AG20443 (cell line): ENCODE measurements at places on chromosomes 4 and X.

DNA sequence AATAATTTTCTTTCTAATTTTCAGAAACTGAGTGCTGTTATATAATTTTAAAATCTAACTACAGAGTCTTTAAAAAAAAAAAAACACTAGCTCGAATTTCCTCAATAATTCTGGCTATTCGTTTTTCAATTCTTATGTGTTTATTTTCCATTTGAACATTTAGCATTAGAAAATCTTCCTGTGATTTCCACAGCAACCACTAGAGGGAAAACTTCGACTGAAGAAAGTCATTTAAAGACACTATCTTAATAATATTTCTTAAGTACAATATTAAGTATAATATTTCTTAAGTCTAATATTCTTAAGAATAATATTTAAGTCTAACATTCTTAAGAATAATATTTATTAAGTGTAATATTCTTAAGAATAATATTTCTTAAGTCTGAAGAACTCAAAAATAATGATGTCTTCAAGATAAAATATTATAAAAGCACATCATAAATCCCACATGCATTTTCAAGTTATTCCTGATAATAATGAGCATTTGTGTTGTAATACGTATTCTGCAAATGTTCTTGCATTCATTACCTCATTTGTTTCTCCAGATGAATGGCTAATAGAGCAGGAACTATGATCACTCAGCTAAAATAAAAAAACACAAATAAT lies 118.4 kb upstream of the WDR17 start:
- DNase-seq = no peak

DNA sequence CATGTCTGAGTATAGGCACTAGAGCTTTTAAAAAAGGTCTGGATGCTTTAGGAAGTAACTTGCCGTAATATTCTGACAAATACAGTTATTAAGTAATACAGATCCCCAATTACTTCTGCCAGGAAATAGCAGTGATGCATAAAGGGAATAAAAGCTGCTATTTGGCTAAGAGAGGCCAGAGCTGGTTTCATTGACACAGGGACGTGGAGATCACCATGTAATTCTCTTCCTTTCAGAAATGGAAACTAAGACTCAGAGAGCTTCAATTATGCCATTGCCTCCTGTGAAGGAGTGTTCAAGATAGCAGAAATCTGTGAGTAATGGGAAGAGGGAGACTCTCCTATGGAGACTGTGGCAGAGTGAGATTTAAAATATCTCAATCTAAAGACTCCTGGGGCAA lies 238.1 kb downstream of the SLITRK2 start:
- DNase-seq = no peak

- DNase-seq = peak; percentile 92
Observed at GRCh38 chr4:75940692-75941253, at the start of gene NAAA. TSS of gene NAAA (minus strand) at chr4:75941013. CDS start at chr4:75940949, 64 bp downstream.

- peak; percentile 15 for DNase-seq
Observed at GRCh38 chrX:24204331-24204730, 54.8 kb downstream of the ZFX start.

DNA sequence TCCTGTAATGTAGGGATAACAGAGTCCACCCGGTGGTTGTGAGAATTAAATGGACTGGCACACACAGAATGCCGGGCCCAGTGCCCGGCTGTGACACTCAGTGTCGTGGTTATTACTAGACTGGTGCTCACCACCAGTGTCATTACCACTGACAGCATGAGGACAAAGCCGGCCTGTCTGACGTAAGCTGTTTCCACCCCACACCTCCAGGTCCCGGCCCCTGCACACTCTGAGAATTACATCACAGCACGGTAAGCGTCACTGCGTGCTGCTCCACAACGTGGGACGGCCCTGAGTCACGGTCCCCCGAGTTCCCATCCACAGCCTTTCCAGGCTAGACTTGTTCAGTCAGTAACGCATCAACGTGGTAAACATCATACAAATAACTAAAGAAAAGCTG lies 22.9 kb downstream of the FAT1 start:
- DNase-seq = peak; percentile 50

GRCh38 chr4:3313556-3314228 lies 20.9 kb downstream of the RGS12 start:
- no peak for DNase-seq

GRCh38 chr4:168803732-168804131 lies 206.3 kb downstream of the CBR4 start:
- DNase-seq = peak; percentile 50

- DNase-seq = no peak
Observed at GRCh38 chr4:85717847-85718246, 242.9 kb downstream of the ARHGAP24 start.

- no peak for DNase-seq
Observed at GRCh38 chrX:25663701-25664100, 474.4 kb upstream of the MAGEB18 start.

GRCh38 chr4:153517159-153517558 lies 51.0 kb downstream of the TMEM131L start:
- no peak for DNase-seq

GRCh38 chrX:34848281-34848680 lies 94.3 kb upstream of the FAM47B start:
- peak; percentile 11 for DNase-seq

GRCh38 chr4:147326591-147326990 lies 154.3 kb upstream of the EDNRA start:
- DNase-seq = no peak

- no peak for DNase-seq
Observed at GRCh38 chrX:30939928-30940327, 50.9 kb upstream of the TAB3 start.

DNA sequence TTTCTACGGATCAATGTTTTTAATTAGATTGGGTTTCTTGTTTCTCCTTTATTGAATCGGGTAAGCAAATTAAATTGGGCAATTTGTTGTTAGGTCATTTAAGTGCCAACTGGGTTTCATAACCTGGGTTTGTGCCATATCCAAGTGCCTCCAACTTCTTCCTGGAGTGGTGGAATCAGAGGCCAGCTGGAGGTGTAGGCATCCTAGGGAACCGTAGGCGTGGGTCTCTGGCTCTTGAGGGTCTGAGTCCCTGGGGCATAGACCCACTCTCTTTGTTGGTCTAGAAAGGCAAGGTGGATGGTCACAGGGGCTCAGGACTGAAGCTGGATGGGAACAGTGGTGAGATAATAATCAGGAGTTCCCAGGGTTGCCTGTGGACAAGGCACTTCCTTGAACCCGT lies 18.3 kb downstream of the CNGA2 start:
- DNase-seq = no peak

GRCh38 chr4:105458001-105458400 lies 15.9 kb downstream of the PPA2 start:
- peak; percentile 16 for DNase-seq

DNA sequence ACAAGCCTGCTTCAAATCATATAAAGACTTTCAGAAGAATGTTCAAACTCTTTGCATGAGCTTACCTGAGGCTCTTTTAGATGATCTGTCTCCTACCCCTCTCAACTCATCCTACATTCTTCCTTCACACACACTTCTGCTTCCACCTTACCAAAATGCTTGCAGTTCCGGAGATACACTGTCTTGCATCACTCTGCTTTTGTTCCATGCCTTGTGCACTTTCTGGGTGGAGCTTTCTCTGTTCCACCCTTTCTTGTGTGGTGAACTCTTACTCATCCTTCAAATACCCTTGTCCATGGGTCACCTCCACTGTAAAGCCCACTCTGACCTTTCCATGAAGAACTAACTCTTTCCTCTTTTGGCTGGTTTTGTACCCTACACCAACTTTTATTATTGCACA lies 18.4 kb upstream of the MGST2 start:
- no peak for DNase-seq

DNA sequence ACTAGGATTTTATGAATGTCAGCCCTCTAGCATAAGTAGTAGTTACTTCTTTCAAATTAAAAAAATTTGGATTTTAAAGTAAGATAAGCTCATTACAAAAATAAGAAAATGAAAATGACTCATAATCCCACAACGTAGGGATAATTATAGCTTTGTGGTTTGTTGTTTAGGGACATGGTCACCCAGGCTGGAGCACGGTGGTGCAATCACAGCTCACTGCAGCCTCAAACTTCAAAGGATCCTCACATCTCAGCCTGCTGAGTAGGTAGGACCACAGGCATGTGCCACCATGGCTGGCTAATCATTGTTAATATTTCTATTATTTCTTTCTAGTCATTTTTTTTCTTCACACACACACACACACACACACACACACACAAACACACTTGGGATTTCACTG lies 57.6 kb downstream of the PLAC1 start:
- DNase-seq = no peak

DNA sequence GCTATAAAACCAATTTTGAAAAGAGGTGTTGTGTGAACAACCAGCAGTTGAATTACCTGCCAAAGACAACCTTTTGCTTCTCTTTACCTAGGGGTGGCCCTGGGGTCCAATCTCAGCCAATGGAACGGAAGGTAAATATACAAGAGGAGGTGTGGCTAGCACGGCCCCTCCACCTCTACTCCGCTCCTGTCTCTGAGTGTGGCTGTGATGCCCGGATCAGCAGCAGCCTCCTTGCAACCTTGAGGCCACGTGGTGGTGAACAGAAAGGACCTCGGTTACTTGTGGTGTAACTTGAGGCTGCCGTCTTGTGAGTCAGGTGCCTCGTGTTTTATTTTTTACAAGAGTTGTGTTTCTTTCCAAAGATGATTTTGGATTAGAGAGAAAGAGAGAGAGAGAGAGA lies 121.5 kb upstream of the PPP2R3B start:
- no peak for DNase-seq

- no peak for DNase-seq
Observed at GRCh38 chr4:40322811-40323210, 12.3 kb upstream of the CHRNA9 start.

- no peak for DNase-seq
Observed at GRCh38 chr4:24040811-24041210, 151.0 kb upstream of the PPARGC1A start.

DNA sequence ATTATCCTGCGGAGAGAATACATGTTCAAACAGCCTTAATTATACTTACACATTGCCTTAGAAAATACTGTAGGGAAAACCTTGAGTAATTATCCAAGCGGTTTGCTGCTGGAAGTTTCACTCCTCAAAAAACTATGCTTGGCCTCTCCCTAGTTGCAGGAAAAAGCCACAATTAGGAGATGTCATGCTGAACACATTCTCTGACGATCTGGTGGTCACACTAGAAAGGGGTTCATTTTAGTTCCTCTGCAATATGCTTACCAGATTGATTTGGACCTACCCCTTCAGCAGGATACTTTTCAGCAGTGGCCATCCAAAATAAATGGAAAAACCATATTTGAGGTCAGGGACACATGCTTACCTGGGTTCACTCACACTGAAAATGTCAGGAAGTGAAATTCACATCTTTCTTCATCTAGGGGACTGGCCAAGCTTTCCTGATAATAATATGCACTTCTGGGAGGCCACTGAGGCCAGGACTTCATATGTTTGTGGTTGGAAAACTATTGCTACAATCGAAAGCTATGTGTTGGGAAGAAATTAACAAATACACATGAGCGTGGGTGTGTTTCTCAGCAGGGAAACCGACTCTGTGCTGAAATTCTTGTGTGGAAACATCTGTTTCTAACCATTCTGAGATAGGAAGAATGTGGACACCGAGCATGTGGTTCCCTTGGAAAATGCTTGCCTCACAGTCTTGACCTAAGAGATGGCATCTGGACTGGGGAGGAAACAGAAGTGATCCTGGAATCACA lies 68.8 kb downstream of the ATXN3L start:
- peak; percentile 72 for DNase-seq

DNA sequence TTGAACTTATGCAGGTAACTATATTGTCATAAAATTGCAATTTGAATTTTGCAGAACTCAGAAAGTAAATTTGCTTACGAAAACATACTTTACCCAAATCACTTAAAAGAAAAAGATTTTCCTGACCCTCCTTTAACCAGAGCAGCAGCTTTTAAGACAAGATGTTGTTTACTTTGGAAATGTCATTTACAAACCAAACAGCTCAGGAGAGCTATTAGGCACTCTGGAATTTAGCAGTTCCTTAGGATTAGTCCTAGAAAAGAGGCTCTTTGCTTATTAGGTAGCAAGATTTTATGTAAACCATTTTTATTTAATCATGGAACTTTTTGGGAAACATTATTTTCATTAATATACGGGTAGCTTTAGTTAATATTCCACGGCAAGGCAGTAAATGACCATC lies 765.7 kb upstream of the POU3F4 start:
- DNase-seq = no peak

DNA sequence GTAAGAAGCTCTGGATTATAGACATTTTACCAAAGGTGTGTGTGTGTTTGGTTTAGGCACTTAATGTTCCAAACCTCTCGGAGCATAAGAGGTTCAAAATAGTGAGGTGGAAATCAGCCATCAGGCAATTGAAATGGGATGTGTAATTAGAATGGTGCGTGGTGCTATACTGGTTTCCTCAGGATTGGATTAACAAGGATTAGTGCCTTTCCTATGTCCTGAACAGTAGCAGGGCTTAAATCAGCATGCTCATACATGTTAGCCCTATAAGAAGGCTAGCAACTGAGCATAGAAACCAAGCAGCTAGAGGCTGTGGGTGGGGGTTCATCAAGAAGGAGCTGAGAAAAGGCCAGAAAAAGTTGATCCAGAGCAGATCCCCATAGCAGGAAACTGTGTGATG lies 256.8 kb upstream of the CXXC4 start:
- no peak for DNase-seq

DNA sequence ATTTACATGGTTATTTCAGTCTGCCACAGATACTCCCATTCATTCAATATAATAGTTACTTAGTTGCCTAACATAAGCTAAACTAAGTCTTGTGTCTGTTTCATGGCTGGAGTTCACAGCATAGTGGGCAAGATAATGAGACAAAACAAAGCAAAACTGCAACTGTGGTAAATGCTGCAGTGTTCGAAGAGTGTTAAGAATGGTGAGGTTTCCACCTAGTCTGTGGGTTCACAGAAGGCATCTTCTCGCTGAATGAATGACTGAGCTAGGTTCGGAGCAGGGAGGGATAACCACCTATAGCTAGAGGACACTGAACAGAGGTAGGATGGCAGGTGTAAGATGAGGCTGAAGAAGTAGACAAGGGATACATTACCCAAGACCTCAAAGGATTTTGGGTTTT lies 171.0 kb downstream of the FBXW7 start:
- DNase-seq = no peak

DNA sequence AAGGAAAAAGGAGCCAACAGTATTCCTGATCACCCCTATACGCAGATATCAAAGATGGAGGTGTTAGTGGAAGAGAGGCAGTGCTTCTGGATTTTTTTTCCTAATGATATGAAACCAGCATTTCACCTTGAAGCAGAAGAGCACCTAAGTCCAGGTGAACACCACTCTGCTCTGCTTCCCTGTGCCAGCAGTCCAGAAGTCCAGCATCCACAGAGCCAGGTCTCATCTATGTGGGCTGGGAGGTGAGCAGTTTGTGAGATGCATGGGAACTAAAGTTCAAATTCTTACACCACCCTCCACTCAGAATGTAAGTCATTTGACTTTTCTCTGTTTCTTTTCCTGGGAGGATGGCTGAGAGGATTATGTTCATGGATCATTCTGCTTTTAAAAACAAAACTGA lies 202.6 kb downstream of the RELL1 start:
- no peak for DNase-seq

GRCh38 chr4:110099638-110100037 lies 98.8 kb downstream of the ELOVL6 start:
- DNase-seq = no peak
